Stimulated activated CD4-positive, alpha-beta T cell treated with anti-CD3 and anti-CD28 coated beads, Interleukin-15, amount 100 ng/mL, for 48 hours (primary cell): ENCODE measurements at places on chromosomes 2 and 18.

GRCh38 chr2:180472133-180472532 lies 465.0 kb upstream of the CWC22 start:
- no peak for DNase-seq

GRCh38 chr2:151200277-151200676 lies 61.4 kb downstream of the RBM43 start:
- no peak for DNase-seq

- no peak for DNase-seq
Observed at GRCh38 chr2:169072163-169072925, 3.0 kb downstream of the DHRS9 start.

DNA sequence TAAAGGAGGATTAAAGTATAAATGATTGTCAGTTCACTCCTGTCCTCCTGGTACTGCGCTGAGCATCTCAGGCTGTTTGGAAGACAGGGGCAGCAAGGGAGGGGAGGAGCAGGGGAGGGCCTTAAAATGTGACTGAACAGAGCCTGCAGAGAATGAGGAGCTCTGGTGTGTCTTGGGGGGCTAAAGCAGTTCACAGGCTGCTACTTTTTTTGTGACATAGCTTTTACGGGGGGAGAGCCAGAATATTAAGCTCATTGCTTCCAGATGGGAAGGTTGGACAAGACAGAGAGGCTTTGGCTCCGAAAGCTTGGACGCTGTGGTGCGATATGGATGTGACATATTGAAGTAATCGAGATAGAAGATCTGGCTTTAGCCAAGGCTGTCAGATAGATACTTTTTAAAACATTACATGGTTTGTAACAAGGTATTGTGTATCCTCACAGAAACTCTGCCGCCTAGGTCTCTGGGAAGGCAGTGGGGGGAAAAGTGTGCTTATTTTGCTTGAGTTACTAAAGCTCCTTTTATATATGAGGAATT lies 40.5 kb downstream of the RDH14 start:
- no peak for DNase-seq

DNA sequence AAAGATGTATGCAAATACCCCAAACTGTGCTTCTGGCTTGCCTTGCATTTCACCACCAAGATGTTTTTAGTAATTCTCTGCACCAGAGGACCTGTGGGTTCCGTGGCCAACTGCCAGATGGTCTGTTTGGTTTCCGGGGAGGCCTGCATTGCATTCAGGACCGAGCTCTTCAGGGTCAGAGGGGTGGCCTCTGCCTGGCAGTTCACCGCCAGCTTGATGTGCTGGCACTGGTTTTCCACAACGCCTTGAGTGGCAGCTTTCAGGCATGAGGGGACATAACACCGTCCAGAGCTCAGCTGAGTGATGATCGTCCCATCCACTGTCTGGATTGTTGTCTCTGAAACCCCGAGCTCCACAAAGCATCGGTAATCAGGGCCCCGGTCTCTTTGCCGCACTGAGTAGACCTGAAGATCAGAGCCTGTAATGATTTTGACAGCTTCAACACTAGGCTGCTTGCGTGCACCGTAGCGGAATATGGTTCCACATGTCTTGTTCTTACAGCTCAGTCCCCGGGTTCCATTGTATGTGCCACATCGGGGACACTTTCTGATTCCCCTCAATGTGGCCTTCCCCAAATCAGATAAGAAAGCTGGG lies 9.4 kb downstream of the C2orf42 start:
- DNase-seq = no peak

GRCh38 chr2:32986480-32986879 lies 39.7 kb downstream of the LTBP1 start:
- no peak for DNase-seq

- DNase-seq = no peak
Observed at GRCh38 chr2:167787021-167787420, 460.4 kb downstream of the STK39 start.

DNA sequence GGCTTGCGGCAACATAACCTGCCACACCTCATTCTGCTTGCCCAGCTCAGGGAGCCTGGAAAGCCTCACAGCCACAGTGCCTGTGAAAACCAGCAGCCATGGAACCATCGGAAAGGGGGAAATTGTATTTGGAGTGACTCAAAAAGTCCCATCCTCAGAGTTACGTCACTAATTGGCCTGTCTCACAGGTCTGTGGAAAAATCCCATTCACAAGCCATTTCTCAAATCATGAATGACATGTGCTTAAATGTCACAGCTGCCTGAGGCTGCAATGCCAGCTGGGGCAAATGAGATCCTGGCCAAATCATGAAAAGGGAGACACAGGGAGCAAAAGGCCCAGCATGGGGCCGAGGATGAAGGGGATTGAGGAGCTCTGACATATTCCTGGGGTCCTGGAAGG lies 486.9 kb upstream of the RAB6C start:
- DNase-seq = no peak

DNA sequence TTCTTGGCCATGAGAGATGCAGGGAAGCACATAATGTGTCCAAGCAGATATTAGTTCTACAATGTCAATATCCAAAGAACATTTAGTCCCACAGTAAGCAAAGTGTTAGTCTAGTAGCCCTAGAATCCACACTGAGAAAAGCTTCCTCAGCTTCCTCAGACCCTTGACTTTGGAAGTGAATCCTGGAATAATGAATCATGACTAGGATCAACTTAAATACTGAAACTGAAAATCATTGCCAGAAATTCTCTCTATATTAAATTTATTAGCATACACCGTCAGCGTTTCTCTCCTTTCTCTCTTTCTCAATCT lies 356.9 kb upstream of the ACVR2A start:
- DNase-seq = no peak

DNA sequence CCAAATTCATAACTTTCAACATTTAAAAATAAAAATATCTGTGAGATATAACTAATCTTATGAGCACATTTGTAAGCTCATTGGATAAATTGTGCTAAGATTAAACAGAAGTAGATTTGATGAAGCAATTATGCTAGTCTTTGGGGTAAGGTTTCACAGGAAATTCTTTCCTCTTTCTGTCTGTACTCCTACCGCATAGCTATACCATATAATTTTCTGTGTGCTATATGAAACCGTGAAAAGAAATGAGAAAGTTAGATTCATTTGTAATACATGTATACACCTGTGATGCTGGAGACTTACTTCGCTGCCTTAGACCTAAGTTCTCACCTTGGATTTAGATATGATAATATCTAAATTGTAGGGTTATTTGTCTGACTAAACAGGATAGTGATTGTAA lies 184.7 kb downstream of the PPP1R1C start:
- DNase-seq = no peak

- DNase-seq = no peak
Observed at GRCh38 chr2:152405206-152406118, 70.5 kb downstream of the FMNL2 start.

DNA sequence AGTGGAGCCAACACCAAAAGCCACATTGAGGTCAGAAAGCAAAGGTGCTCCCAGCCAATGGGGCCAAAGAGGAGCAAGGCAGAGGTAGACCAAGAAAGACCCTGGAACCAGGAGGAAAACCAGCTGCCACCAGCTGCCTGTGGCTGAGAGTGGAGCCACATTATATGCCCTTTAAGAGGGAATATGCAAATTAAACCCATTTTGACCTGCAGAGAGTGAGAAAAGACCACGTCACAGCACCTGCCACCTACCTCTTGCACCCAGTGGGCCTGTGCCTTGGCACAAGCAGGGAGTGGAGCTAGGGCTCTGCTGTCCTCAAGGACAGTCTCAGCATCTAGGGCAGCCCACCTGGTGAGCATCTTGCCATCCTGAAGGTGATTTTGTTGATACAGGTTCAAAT lies 161.3 kb downstream of the MTCL1 start:
- DNase-seq = no peak

DNA sequence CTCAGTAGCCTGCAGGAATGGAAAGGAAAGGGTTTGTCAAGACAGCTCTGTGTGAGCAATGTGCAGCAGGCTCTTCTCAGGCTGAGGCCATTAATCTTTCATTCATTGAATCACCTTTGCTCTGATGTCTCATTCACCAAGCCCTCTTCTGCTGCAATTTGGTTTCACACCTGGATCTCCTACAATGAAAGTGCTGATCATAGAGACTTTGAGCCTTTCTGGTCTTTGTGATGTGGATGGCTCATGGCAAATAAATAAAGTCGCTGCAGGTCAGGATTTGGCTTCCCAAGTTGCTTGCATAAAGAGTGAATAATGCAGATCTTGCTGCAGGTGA lies 95.8 kb upstream of the SPRED2 start:
- DNase-seq = no peak

GRCh38 chr2:28495551-28496250 lies at the start of gene PLB1:
TSS of gene PLB1 (plus strand) at chr2:28496060. CDS start at chr2:28496115, 55 bp downstream.
- no peak for DNase-seq

GRCh38 chr18:9287036-9287435 lies 47.5 kb upstream of the TWSG1 start:
- DNase-seq = no peak

GRCh38 chr2:181073896-181074295 lies 93.5 kb downstream of the UBE2E3 start:
- DNase-seq = no peak

DNA sequence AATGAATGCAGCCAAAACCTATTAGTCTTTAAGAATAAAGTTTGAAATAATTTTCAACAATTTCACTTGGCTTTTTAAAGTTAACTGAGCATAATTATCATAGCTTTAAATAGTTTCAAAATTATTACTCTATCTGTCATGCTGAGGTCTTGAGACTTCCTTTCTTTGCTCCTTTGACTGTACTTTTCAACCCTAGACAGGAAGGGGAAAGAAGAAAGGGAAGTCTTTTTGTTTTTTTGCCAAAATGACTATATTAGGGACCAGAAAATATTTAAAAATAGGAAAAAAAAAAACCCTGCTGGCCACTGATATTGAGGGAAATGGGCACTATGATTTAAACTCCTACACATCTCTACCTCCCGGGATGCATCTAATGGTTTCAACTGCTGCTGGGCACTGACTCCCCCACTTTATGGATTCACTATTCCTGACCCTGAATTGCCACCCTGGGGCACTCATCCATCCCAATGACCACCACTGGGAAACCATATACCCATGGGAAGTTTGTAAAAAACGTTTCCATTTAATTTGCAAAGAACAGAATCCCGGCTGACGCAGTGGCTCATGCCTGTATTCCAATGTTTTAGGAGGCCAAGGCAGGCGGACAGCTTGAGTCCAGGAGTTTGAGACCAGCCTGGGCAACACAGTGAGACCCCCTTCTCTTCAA lies 50.5 kb downstream of the GAREM1 start:
- no peak for DNase-seq

GRCh38 chr2:30527859-30528258 lies 80.8 kb downstream of the LCLAT1 start:
- no peak for DNase-seq

- no peak for DNase-seq
Observed at GRCh38 chr2:39837856-39838453, 58.9 kb upstream of the THUMPD2 start.

DNA sequence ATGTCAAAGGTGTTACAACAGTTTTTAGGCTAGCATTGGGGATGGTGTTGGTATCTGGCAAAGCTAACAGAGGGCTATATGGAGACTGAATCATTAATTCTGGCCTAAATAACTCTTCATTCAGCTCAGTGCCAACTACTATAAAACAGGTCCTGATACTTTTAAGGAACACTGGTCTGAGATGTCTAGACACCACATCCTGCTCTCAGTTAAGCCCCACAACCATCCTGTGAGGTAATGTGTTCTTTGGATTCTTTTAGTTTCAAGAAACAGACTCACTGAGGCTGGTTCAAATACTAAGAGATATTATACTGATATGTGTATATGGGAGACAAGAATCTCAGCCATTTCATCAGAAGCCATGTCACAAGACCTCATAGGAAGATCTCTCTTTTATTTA lies 14.2 kb upstream of the HK2 start:
- DNase-seq = no peak

GRCh38 chr2:129911363-129912065 lies 68.0 kb upstream of the RAB6C start:
- no peak for DNase-seq

GRCh38 chr18:56286775-56287325 lies 351.5 kb downstream of the TXNL1 start:
- DNase-seq = no peak

DNA sequence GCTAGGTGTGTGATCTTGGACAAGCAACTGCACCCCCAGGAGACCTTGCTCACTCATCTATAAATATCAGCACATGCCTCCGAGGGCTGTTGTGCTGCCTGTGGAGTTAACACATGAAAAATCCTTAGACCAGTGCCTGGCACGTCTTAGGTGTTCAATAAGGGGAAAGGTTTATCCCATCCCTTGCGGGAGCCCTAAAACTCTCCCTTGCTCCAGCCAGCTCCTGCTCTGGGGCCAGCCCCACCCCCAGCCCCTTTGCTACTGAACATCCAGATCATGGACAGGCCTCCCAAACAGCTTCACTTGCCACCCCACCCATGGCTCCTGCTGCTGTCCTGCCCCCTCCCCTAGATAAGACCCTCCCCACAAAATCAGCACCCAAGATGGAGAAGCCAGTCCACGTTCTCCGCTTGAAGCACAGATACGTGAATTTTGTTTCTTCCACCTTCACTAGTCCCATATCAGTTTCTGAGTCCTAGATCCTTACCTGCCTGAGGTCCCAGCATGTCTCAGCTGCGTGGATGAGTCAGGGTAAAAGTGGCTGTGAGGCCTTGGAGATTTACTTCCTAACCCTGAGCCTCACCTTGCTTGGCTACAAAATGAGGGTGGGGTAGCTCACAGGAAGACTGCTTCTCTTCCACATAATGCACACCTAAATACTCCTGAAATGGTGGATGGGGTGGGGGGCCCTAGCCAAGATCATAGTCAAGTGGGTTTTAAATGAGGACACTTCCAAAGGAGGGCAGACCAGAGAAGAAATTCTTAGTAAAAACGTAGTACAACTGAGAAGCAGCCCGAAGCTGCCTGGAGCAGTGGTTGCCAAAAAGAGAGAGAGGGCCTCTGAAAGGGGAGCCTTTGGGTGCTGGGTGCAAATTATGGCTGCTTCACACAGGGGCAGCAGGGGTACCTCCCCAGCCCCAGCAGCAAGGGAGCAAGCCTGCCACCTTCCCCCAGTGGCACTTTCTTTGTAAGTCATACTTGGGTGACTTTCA lies 40.4 kb downstream of the C1QL2 start:
- DNase-seq = no peak

DNA sequence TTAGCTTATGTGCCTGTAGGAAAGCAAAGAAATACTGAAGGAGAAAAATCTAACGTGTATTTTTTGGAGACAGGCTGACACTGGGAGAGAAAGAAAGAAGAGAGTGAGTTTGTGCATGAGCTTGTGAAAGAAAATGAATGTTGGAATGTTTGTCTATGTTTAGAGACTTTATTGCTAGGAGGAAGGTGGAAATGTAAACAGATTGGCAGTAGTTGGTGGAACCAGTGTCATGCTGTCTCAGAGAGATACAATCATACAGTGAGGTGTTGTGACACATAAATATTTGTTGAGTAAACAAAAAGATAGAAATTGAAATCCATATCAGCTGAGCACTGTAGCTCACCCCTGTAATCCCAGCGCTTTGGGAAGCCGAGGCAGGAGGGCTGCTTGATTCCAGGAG lies 222.2 kb upstream of the MEIS1 start:
- DNase-seq = no peak

DNA sequence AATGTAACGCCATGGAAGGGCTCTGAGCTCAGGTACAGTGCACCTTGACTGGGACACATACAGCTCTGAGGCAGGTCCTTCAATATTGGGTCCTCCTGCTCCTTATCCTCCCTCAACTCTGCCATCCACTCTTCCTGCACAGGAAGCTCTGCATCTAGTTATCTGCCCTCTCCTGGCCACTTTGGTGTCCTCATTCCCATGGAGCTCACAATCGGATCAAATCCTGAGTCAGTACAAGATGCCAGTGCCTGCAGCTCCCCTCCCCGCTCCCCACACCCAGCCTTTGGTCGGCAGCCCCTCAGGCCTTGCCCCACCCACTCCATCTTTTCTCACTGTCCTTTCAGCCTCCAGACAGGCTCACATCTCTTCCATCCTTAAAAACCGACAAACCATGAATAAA lies 58.0 kb downstream of the LRRFIP1 start:
- DNase-seq = no peak

GRCh38 chr18:7923105-7923504 lies 356.0 kb downstream of the PTPRM start:
- no peak for DNase-seq
